Activated T-helper 1 cell treated with anti-CD3 and anti-CD28 coated beads, Interleukin-2, amount 50 U/mL, for 16 hours (primary cell): ENCODE measurements at places on chromosomes 3 and 15.

DNA sequence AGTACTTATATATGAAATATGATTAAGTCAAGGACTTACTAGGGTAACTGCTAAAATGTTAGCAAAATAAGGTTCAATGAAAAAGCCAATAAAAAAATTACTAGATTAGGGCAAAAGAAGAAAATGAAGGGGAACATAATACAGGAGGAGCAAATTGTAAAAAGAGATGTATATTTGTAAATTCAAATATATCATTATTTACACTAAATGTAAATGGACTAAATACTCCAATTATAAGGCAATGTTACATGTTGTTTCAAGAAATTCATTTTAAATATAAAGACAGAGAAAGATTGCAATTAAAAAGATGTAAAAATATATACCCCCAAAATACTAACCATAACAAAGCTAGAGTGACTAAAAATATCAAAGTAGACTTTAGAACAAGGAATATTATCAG, 134.1 kb downstream of the EFHB start:
- no peak for DNase-seq

- DNase-seq, result no peak
Measured at GRCh38 chr3:52299879-52300611, 12.4 kb downstream of the GLYCTK start.

DNA sequence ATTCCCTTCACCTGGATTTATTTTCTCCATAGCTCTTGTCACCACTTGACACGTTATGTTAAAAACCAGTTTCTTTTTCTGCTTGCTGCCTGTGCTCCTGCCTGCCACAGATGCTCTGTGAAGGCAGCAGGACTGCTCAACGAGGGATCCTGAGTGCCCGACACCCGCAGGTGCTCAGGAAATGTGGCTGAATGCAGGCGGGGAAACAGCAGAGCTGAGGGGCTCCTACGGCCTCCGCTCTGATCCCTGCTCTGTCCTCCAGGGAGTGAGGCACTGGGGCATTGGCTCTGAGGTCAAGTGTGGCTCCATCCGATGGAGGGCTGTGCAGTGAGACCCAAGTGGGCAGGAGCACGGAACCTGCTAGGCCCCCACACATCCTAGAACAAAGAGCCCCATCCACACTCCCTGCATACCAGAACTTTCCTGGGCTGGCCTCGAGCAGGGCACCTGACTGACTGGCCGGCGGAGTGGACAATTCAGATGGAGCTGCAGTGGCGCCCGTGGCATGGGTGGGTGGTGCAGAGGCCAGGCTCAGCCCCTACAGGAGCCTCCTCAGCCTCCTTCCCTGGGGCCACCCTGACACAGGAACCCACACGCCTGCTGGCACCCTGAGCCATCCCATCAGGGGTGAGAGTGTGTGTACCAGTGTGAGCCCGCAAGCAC, 27.9 kb downstream of the IQSEC1 start:
- no peak for DNase-seq

GRCh38 chr3:174596447-174596982, 262.6 kb upstream of the NAALADL2 start:
- no peak for DNase-seq

- no peak for DNase-seq
Measured at GRCh38 chr15:31069360-31070000, 32.0 kb downstream of the TRPM1 start.

DNA sequence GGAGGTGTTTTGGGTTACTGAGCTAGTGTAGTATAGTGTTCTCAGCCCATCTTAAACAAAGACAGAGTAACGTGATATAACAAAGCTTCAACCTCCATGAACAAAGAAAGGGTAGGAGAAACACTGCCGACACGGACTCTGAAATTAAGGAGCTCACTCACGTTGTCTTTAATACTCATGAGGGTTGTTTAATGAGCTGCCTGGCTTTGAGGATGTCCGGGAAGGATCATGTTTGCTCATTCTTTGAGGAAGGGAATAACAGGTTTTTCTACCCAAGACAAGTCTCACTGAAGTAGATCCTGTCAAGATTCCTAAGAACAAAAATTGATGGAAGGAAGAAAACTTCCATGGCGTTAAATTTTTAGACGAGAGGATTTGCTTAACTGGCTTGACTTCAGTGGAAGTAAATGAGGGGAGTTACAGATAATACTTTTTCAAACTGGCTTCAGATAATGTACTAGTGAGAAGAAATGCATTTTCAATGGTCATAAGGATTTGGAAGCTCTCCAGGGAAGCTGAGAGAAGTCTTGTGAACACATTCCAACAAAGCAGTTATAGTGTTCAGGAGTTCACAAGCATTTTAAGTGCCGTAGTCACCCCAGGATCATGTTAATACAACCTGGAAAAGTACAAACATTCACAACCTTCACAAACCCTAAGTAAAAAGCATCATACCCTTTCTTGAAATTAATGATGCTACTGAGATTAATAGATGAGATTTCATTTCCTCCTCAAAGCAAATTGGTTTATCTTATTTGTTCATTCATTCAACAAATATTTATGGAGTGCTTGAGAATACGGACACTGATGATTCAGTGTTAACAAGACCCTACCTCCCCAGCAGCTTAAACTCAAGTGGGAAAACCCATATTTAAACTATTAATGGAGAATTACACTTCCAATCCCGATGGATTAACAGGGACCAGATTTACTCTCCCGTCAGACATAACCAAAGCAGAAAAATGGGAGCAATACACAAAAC, 101.5 kb downstream of the SHQ1 start:
- DNase-seq, result no peak

- DNase-seq, result no peak
Measured at GRCh38 chr3:61908382-61908781, 347.0 kb downstream of the PTPRG start.

GRCh38 chr3:23659274-23659673, 146.5 kb upstream of the UBE2E1 start:
- DNase-seq, result no peak

GRCh38 chr3:71281280-71281679, 302.2 kb downstream of the FOXP1 start:
- DNase-seq, result no peak

GRCh38 chr3:67028001-67028784, 30.1 kb downstream of the KBTBD8 start:
- DNase-seq, result no peak

DNA sequence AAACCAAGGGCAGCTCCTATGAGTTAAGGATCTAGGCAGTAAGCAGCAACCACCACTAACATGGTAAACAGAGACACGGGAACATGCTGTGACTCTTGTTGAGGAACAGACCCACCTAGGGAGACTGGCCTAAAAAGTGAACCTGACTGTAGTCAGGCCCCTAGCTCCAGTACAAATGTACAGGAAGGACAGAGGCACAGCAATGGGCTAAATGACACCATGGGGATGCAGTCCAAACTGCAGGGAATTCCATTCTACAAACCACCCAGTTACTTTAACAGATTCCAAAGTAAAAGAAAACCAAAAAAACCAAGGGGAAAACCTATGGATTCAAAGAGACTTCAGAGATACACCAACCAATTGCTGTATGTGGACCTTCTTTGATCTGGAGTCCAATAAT, 28.2 kb upstream of the CGNL1 start:
- no peak for DNase-seq

DNA sequence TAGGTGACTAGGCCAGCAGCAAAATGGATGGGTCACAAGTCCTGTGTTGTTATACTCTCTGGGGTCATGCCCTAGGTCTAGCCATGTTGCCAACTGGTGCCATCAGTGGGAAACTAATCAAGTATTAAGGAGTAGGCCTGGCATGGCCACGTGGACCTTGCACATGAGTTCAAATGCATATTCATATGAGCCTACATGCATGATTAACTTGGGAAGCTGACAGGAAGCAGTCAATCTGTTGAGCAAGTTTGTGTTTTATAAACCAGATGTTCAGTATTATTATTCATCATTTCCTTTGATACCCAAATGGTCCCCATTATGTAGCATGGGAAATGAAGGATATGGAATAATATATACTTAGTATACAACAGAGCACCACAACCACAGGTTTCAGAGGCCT, 95.0 kb downstream of the LRTM1 start:
- DNase-seq, result no peak

DNA sequence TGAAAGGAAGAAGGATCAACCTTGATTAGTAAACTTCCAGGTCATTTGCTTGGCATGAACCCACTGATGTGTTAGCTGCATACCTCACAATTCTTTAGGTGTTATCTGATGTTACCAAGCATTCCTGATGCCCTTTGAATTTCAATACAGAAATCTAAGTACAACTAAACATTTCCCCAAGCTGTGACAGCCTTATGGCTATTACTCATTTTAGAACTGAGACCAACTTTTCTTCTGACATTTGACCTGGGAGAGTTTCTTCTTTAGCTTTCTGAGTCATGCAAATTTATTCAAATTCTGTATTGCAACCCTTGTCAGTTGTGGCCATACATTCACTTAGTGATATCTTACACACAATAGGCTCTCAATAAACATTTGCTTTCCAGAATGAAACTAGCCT, 124.3 kb downstream of the TIGIT start:
- no peak for DNase-seq

DNA sequence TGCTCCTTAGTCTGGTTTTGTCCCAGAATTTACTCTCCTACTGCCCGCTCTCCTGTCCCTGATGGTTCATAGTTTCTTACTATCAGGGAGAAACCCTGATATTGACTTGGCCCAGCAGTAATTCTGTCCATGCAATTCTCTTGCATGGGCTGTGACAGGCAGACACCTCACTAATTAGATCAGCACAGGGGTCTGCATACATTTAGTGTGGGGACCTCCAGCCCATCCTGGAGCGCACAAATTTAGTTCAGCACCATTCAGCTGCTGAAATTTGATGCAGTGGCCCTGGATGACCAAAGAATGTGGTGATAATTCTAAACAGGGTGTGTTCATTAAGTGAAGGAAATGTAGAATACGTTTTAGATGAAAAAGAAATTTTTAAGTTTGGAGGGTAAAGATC, 555.5 kb upstream of the TBL1XR1 start:
- no peak for DNase-seq
